Nephron progenitor cell (in vitro differentiated cells): ENCODE measurements at places on chromosomes 3 and 15.

DNA sequence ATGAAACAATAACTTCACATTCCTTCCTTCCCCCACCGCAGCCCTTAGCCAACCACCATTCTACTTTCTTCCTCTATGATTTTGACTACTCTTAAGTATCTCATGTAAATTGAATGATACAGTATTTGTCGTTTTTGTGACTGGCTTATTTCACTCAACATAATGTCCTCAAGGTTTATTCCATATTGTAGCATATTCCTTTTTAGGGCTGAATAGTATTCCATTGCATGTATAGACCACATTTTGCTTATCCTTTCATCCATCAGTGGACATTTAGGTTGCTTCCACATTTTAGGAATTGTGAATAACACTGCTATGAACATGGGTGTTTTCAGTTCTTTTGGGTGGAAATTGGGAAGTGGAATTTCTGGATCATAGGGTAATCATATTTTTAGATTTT, 106.1 kb downstream of the THSD4 start:
- no peak for DNase-seq

- DNase-seq = no peak
These were observed 105.9 kb upstream of the NEDD4 start for GRCh38 chr15:56099311-56099710.

DNA sequence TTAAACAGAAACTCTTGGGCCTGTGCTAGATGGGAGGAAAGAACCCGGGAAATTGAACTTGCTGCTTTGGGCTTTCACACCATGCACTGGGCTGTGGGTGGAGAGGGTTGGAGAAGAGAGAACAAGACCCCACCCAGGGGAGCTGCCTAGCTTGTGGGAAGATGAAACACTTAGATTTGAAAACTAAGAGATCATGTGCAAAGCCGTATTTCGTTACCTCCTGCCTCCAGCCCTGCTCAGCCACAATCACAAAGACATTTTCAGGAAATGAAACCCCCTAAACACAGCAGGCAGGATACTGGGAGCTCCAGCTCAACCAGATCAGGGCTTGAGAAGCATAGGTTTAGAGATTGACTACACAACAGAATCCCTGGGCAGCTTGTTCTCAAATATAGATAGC, 183.0 kb upstream of the C2CD4B start:
- DNase-seq = no peak

DNA sequence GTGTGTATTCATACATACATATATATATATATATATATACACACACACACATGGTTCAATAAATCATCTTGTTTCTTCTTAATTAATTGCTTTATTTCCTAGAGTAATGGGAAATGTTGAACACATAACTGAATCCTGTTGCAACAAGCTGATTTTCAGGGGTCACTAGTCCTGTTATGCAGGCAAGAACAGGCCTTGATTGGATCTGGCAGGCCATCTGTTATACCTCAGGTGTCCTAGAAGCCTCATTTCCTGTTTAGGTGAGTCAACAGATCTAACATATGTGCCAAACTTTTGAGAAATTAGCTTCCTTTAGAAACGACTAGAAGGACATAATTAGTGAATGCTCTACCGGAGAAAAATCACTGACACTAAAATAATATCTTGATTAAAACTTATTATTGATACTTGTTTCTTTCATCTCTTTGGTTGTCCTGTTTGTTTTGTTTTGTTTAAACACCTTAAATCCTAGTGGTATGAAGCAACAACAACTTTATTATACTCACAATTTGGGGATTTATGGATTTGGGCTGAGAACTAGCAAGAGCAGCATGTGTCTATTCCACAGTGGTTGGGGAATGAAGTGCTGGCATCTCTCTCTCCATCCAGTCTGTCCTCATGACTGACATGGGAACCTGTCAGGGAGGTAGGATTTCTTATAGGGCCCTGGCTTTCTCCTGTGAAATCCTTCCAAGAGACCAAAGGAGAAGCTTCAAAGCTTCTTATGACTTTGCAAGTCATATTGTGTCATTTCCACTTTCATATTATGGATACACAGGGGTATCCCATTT, 552.6 kb downstream of the NSUN3 start:
- no peak for DNase-seq

- no peak for DNase-seq
These were observed 58.4 kb downstream of the TMEM44 start for GRCh38 chr3:194574639-194575483.

DNA sequence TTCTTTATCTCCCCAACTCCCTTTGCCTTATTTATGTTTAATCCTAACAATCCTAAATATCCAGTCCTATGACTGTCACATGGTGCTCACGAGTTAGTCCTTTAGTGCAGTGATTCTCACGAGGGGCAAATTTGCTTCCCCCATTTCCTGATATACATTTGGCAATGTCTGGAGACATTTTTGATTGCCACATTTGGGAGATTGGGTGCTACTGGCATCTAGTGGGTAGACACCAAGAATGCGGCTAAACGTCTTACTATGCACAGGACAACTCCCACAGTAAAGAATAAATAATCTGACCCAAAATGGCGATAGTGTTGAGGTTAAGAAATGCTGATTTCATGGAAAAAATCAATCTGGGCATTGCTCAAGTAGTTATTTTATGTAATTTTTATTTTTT, 466.5 kb downstream of the ROBO2 start:
- DNase-seq = no peak

- DNase-seq = no peak
These were observed 116.7 kb downstream of the NUP210 start for GRCh38 chr3:13303410-13303809.

GRCh38 chr3:141411251-141411771, 43.0 kb downstream of the ZBTB38 start:
- no peak for DNase-seq

- no peak for DNase-seq
These were observed 174.3 kb downstream of the KLF13 start for GRCh38 chr15:31500766-31501449.

DNA sequence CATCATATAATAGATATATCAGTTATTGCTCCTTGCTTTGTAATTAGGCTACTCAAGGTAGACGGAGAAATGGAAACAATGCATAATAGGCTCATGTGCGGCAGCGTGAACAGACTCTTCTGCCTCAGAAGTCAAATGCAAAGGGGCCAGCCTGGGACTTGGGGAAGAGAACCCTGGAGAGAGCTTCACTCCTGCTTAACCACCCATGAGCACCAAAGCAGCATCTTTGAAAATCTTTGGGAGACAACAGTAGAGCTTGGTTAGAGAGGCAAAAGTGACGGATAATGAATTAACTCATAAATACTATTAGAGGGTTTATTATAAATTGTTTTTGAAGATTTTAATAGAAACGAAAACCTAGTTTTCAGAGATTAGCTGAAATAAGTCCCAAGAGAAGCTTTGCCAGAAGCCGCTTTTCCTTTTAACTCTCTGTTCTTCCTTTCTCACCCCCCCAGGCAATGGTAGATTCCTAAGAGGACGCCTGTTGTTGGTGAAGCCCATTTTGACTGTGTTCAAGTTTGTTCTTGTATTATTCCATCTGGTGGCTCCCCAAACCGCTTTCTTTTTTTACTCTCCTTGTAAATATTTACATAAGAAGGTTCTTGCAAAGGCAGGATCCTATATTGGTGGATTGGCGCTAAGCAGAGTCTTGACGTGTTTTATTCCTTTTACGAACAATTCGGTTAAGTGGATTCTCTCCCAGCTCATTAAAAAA, 196.0 kb upstream of the TPRG1 start:
- no peak for DNase-seq

- no peak for DNase-seq
These were observed 63.8 kb downstream of the ATP1B3 start for GRCh38 chr3:141940194-141940776.

GRCh38 chr15:40263024-40263754, 19.7 kb downstream of the ANKRD63 start:
- DNase-seq = no peak

DNA sequence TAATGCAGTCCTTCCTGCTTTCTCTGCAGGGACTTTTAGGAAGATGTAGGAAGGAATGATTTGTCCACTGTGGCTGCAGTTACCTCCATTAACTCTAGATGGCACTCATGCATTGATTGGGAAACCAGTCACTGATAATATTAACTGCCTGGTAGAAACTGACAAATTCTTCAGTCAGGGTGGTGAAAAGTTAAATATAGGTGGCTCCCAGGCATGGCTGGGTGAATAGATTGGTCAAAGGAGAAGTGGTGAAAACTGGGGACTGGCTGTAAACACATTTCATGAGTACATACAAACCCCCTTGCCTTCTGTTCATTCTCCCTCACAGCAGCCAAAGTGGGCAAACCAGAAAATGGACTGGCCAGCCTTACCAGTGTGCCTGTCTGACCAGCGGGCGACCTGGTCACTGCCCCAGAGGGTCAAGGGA, 333.4 kb downstream of the THSD4 start:
- DNase-seq = peak; percentile 66

DNA sequence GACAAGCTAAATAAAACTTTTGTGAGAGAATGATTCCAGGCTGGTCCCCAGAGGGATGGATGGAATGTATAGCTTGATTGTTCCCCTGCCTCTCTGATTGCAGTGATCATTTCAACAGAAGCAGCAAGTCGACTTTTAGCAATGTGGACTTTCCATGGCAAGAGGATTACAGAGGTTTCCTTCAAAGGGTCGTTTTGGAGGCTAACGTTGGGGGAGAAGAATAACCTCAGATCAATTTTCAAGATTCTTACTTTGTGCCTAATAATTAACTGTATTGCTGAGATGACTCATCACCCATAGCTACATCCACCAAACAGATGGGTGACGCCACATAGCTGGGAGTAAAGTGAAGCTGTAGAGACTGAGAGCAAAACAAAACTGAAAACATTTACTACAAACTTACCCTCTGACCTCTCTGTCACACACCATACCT, 79.9 kb downstream of the GTPBP8 start:
- DNase-seq = no peak

DNA sequence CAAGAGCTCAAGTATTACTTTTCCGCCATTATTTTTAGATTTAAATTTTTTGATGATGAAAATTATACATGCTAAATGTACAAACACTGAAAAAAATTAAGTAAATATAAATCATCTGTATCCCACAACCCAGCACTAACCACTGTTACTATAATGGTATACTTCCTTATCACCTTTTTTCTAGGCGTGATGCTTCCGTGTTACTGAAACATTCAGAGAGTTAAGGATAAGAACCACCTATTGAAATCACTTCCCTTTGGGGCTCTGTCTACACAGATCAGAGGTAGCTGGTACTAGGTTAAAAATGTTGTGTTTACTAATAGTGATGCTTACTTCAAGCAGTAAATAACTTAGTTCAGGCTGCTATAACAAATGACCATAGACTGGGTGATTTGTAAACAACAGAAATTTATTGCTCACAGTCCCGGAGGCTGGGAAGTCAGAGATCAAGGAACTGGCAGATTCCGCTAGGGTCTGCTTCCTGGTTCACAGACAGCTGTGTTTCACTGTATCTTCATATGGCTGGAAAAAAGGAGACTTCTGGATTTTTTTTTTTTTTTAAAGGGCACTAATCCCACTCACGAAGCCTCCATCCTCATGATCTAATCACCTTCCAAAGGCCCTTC, 6.4 kb downstream of the SNX4 start:
- DNase-seq = no peak

DNA sequence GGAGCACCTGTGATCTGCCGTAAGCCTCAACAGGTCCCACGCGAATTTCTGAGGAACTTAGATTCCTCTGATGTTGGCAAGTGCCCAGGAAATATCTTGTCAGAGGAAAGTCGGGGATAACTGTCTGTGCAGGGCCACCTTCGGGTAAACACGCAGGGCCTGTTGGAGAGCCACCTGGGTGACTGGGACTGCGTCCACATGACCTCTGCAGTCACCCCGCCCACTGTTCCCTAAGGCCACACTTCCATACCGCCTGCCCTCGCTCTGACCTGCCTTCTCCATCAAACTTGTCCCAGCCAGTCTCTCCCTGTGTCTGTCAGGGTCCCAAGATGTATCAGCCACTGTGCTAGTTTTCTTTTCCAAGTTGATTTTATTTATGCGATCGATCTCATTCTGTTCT, 28.7 kb downstream of the BFSP2 start:
- DNase-seq = no peak

GRCh38 chr3:116032176-116032575, 408.9 kb downstream of the GAP43 start:
- DNase-seq = no peak

- no peak for DNase-seq
These were observed 512.9 kb downstream of the MCTP2 start for GRCh38 chr15:94744080-94744793.

DNA sequence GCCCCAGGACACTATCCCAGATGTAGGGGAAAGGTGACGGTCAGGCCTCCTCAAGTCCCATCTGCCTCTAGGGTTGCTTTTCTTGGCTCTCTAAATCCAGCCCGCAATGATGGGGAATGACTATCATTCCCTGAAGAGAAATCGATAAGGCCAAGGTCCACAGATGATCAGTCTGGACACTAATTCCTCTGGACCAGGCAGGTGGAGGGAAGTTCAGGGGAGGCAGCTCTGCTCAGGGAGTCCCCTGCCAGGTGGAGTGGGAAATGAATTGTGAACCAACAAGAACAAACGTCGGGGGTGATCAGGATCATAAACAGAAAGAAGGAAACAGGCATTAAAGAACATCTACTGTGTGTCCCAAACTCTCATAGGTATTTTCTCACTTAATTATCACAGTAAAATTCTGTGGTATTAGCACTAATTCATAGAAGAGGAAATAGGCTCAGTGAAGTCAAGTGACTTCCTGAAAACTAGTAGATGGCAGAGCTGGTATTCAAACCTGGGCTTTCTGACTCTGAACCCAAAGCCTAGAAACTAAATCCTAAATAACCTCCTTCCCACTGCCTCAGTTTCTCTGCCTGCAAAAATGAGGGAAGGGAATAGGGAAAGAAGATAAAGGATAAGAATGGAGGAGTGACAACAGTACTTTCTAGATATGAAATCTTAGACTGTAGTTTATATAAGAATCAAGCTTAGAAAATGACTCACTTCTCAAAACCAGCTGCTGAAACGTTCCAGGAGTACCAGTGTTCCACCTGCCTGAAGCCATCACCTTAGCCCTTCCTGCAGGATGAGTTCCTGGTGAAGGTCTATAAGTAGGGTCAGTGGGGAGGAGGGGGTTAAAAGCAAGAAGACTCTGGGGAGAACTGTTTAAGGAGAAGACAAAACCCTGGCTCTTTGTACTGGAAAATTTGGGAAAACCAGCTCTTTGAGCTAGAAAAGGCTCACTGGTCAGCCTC, 7.5 kb downstream of the BMF start:
- no peak for DNase-seq
